Posterior cingulate gyrus (tissue), 11 donors: ENCODE measurements at places on chromosomes 16 and 17.
A peak's percentile ranks its signal among the peaks of the same experiment; 100 is the strongest.

DNA sequence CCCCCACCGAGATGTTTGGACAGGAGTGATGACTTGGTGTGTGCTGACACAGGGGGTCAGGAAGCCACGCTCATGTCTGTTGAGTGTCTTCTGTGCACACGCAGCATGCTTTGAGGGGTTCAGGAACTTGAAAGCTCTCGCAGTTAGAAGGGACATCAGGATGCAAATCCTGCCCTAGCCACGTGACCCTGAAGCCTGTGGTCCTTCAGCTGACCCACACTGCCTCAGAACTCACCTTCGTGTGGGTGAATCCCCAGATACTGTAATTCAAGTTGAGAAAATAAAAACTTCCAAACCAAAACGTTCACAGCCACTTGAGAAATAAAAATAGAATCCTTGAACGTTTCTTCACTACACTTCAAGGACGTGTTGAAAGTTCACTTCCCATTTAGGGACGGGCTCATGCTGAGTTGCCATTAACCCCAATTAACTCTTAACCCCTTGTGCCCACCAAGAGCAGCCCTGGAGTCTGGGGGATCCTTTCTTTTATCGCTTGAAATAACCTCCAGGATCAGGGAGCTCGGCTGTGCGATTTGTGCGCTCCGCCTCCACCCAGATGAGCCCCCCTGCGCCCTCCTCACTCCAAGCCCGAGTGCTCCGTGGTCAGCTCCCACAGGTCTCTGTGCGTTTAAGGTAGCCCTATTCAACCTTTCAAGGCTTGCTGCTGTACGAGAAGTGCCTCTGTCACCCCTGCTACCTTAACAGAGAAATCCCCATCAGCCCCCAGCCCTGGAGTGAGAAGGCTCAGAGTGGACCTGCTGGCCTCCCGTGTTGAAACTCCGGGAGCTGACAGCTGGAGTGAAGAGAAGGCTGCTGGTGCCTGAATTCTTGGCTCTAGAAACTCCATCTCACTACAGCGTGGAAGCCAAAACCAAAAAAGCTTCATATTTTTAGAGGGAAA is 36.2 kb upstream of the NAT9 start:
- DNase-seq, result no peak

- DNase-seq, result no peak
These were observed 102.0 kb downstream of the ITFG1 start for GRCh38 chr16:47358816-47359215.

DNA sequence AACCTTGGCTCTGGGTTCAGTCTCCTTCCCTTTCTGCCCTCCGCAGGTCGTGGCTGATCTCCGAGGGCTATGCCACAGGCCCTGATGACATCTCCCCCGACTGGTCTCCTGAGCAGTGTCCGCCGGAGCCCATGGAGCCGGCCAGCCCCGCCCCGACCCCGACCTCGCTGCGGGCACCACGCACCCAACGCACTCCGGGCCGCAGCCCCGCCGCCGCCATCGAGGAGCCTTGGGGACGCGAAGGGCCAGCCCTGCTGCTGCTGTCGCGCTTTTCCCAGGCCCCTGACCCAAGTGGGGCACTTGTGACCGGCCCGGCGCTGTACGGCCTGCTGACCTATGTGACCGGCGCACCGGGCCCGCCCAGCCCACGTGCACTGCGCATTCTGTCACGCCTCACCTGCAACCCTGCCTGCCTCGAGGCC is 5.1 kb downstream of the ARMC5 start:
- DNase-seq, result no peak

- peak; percentile 34 for DNase-seq
These were observed 654 bp downstream of the TNFAIP1 start for GRCh38 chr17:28335959-28336871.

DNA sequence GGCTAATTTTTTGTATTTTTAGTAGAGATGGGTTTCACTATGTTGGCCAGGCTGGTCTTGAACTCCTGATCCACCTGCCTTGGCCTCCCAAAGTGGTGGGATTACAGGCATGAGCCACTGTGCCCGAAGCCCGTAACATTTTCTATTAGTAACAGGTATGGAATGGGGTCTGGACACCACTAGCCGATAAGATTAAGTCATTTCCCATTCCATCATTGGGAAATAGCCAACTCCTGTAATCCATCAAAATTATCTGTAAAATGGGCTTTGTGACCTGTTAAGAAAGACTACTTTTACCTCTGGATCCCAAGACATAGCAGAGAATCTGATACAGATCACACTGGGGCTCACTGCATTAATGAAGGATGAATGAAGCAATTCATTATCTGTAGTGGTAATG is 3.9 kb upstream of the LUC7L3 start:
- no peak for DNase-seq

DNA sequence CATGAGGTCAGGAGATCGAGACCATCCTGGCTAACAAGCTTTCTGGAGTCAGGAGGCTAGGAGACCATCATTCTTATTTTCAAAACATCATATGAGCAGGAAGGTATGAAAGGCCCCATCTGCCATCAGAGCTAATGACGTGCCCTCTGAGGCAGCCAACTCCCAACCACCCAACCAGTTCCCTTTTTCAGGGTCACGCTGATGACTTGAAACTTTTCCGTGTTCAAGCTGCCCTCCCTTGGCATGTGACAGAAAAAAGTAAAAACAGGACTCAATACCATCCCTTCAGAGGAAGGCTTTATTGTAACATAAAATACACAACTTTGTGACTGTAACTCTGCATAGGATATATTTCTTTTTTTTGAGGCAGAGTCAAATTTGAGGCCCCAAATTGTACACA is 4.6 kb upstream of the GHDC start:
- DNase-seq, result no peak

DNA sequence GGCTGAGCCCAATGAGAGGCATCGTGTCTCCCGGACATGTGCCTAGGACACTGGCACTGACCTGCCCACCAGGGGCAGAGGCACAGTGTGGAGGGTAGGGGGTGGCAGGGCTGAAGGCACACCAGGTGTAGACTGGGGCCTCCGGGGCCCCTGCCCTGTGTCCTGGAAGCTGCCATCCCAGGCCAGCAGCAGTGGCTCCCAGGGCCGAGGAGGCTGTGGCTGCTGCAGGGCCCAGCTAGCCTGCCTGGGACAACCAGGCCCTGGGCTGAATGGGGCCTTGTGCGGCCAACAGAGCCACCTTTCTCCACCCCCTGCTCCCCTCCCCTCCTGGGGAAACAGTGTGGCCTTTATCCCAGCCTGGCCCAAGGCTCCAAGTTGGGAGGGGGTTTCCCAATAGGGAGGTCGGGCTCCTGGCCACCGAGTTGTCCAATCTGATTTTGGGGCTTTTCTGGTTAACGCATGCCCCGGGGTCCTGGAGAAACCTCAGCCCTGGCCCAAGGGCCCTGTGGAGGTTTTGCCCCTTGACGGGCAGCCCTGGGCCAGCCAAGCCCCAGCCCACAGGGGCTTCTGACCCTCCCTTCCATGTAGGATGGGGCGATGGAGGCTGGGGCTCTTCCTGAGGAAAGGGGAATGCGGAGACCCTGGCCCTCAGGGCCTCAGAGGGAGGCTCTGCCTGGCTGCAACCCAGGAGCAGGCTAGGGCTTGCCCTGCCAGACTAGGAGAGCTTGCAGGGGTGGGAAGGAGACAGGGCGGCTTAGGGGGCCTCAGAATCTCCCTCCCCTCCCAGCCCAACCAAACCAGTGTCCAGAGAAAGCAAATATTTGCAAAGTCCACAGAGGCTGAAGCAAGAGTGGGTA is 4.2 kb downstream of the MTSS2 start:
- DNase-seq, result peak; percentile 92

- no peak for DNase-seq
These were observed 6.7 kb upstream of the KRT31 start for GRCh38 chr17:41404024-41404671.

GRCh38 chr16:12089492-12090150 is 113.1 kb downstream of the SNX29 start:
- no peak for DNase-seq

DNA sequence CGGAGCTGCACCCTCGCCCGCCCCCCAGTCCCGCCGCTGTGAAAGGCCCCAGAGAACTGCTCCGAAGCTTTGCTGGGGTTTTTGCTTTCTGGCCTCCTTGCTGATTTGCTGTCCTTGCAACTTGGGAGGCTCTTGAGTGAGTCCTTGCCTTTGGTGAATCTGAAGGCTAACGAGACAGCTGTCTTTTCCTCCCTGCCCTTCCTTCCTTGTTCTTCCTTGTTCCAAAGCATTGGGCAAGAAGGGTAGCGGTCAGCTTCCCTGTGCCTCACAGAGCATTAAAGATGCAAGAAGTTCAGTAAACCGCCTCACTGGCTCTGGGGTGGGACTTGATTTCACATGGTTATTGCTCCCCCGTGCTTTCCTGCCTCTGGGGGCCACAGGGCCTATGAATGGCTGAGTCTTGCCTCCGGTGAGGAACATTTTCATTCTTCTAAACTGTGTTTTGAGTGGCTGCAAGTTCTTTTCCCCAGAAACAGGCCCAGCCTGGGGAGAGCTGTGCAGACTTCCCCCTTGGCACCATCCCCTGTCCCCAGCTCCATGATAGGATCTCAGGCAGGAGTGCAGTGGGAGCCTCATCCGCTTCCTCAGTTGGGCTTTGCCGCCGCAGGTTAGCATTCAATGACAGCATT is 1.4 kb downstream of the YPEL2 start:
- DNase-seq, result no peak

GRCh38 chr16:78396673-78397072 is 297.2 kb downstream of the WWOX start:
- DNase-seq, result no peak

GRCh38 chr16:69417520-69418199 is 6.8 kb upstream of the CYB5B start:
- DNase-seq, result peak; percentile 66

DNA sequence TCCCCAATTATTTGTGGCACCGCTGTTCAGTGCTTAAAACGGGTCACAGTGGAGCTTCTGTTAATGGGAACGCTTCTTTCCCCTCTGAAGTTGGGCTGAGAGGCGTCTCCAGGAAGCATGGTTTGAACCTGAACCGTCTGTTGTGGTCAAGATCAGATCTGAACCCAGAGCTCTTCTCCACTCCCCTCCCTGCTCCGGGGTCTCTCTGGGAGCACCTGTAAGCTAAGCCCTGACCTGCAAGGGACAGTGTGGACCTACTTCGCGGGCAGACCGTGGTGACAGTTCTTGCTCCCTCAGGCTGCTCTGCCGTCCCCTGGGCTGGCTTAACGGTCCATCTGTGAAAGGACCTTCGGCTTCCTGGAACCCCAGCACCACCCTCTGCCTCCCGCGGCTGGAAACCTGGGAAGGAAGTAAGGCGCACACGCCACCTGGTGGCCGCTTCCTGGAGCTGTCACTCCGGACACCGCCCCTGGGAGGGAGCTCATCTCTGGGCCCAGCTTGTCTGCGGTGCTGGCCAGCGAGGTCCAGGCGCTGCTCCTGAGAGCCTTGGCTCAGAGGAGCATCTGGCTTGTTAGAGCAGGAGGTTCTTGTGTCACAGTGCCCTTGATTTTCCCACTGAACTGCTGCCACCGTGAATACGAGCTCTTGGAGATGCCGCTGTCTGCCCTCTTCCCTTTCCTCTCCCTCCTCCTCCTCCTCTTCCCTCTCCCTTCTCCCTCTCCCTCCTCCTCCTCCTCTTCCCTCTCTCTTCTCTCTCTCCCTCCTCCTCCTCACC is 518.5 kb upstream of the EEF2KMT start:
- peak; percentile 49 for DNase-seq

- DNase-seq, result no peak
These were observed 55.5 kb downstream of the ANKFY1 start for GRCh38 chr17:4208238-4208637.

DNA sequence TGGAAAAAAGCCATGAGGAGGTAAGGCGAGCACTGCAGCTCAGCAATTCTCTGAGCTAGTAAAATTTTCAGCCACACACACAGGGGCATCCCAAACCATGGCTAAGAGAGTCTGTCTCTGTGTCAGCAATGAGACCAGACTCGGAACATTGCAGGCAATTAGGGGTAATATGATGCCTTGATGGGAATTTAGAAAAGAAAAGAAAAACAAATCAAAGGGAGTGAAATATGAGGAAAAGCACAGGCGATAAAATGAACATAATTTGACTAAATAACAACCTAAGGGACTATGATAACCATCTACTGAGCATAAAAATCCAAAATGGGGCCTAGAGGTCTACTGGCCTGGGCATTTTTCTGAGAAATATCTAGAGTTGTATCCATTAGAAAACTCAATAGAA is 546.0 kb upstream of the PSMD7 start:
- DNase-seq, result no peak

DNA sequence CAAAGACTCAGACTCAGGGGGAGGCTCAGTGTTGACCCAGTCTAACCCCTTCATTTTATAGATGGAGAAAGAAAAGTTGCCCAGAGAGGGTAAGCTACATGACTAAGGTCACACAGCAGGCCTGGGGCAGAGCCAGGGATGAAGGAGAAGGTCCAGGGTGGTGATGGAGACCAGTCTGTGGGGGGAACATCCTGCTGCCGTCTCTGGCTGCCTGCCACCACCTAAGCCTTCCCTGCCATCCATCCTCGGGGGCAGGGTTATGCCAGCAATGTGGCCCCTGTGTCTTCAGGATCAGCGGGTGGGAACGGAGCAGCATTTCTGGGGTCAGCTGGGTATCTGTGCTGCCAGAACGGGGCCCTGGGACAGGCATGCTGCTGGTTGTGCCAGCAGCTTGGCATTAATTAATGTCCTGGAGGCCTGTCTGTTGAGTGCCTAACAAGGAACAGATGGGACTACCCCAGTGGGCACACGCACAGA is 5.5 kb downstream of the DOK4 start:
- DNase-seq, result no peak

GRCh38 chr16:49599704-49600103 is 226.1 kb downstream of the C16orf78 start:
- DNase-seq, result no peak

GRCh38 chr17:44467108-44467507 is 36.1 kb downstream of the GPATCH8 start:
- DNase-seq, result no peak

GRCh38 chr16:86960266-86960665 is 356.9 kb downstream of the C16orf95 start:
- DNase-seq, result peak; percentile 22

- peak; percentile 35 for DNase-seq
These were observed 101.1 kb downstream of the XYLT1 start for GRCh38 chr16:17369421-17370222.

GRCh38 chr17:69516225-69516624 is 101.7 kb downstream of the MAP2K6 start:
- DNase-seq, result no peak

- DNase-seq, result no peak
These were observed 27.9 kb downstream of the ADCY7 start for GRCh38 chr16:50293994-50294855.

DNA sequence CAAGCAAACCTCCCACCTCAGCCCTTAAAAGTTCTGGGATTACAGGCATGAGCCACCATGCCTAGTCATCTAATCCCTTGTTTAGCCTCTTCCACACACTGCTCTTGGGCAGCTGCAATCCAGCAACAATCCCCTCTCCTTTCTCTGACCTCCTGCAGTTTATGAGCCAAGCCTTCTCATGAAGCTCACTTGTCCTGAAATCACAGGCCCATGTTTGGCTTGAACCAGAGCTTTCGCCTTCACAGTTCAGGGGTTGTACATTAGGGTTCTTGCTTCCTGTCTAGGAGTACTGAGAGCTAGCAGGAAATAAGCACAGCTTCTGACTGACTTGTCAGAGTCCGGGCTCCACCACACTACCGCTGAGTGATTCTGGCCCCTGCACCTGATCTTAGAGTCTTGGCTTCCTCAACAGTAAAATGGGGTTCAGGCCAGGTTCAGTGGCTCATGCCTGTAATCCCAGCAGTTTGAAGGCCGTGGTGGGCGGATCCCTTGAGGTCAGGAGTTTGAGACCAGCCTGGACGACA is 16.3 kb downstream of the ERAL1 start:
- DNase-seq, result no peak
